ENCODE measurements at places on chromosomes 3 and 15.
A peak's percentile ranks its signal among the peaks of the same experiment; 100 is the strongest.

GRCh38 chr3:139560411-139560810, 20.9 kb upstream of the RBP1 start:
- no peak for DNase-seq

- no peak for DNase-seq
These were observed 1126.8 kb downstream of the SI start for GRCh38 chr3:163951397-163951987.

DNA sequence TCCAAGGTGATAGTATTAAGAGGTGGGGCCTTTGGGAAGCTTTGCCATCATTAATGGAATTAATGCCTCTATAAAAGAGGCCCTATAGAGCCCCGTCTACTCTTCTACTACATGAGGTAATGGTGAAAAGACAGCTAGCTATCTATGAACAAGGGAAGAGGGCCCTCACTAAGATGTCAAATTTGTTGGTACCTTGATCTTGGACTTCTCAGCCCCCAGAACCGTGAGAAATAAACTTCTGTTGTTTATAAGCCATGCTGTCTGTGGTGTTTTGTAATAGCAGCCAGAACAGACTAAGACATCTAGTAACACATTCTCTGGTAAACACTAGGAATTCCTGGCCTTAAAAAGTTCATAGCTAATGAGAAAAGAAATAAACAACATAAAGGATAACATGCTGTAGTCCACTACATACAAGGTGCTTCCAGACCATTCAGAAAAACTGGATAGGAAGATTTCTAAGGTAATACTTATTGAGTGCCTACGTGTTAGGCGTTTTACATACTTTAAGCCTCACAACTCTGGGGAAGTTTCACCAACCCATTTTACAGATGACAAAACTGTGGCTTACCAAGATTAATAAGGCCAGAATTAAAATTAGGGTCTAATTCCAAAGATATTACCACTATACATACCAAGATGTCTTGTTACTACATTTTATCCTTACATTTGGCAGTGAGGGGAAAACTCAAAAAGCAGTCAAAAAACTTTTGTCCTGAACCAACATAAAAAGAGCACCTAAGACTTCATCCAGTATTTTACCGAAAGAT, 3.2 kb downstream of the UBE3A start:
- DNase-seq = no peak

DNA sequence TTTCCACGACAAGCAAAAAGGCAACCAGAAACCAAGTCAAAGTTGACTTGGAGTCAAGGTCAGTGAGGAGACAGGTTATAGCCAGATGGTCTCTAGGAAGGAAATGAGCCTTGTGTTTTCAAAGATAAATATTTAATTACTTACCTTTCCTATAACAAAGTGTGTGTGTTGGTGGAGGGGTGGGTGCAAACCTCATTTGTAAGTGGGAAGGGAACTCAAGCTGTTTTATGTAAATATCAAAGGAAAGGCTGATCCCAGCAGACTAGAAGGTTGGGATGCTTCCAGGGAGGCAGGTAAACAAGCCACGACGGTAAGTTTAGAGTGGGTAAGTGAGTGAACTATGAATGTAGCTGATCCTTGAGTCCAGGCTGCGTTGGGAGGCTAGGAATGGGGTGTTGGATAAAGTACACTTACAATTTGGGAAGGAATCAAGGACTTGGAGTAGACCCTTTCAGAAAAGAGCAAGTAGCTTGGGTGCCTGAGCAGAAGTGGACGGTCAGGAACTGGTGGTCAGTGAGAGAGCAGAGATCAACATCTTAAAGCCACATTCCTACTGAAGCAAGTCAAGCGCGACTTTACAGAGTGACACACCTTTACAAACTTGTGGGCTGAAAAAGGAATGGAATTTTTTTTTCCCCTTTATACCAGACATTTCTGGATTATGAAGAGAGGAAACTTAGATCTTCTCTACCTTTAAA, 82.0 kb upstream of the TBL1XR1 start:
- DNase-seq = no peak

- DNase-seq = no peak
These were observed 335.2 kb upstream of the CTDSPL start for GRCh38 chr3:37526511-37526910.

DNA sequence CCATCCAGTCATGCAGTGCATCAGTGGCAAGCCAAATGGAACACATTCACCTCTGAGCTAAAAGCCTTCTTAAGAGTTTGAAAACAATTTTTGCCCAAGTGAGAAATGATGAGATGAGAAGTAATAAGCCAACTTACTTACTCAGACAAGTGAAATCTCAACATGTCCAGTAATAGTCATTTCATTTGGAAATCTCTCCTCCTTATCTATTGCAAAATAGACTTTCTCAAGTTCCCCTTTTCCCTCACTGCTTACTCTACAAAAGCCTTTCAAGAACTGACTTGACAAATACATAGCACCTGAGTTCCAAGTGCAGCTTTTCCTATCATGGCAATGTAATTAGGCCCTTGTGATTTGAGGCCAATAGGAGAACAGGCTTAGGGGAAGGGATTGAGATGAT, 282.3 kb downstream of the SLC9A9 start:
- no peak for DNase-seq

DNA sequence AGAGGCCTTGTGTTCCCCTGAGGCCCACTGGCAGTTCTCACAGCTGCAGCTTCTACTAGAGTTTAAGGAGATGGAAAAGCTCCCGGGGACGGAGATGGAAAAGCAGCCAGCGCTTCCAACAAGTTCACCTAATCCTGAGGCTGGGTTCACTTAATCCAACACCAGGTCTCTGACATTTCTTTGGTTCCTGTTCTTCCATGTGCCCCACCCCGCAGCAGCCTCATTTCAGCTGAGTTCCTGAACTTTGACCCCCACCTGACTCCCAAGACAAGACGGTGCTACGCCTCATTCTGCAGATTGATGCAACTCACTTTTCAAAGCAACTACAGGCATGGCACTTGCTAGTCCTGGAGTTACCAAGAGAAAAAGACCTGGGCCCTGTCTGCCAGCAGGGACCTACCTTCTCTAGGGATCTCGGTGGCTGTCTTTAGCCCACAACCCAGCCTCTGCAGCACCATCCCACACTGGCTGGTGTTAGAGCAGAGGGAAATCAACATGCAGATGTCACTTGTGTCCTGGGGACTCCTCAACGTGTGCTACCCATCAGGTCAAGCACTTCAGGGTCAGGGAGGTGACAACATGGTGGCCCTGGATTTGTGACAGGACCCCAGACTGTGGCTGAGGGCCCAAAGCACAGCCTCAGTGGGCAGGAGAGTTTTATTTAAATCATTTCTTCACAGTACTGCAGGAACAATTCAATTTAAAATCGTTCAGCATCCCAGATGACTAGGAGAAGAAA, 406.1 kb downstream of the VPS13C start:
- no peak for DNase-seq

DNA sequence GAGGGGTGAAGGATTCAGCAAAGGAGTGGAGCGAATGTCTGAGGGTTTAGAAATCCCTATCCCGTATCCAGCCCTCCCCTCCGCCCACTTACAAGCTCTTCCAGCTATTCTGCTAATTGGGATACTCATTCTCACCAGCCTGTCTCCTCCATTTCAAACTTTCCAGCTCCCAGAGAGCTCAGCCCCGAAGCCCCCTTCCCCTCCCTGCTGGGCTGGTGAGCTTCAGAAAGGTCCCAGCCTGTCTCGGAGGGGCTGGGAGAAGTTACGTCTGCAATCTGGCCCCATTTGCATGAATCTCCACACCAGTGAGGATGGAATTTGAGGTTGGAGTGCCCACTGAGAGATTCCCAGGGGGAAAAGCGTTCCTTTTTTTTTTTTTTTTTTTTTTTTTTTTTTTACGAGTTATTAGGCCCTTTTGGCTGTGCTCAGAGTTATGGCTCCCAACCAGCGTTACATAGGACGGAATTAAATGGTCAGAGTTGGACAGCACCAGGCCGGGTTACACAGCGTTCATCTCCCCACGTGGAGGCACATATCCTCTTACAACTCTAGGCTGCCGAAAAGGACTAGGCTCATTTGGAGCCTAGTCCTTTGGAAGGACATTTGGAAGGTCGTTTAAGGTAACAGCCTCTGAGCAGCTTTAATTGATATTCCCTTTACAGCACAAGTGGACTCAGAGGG, 34.6 kb downstream of the FGD5 start:
- DNase-seq = no peak

DNA sequence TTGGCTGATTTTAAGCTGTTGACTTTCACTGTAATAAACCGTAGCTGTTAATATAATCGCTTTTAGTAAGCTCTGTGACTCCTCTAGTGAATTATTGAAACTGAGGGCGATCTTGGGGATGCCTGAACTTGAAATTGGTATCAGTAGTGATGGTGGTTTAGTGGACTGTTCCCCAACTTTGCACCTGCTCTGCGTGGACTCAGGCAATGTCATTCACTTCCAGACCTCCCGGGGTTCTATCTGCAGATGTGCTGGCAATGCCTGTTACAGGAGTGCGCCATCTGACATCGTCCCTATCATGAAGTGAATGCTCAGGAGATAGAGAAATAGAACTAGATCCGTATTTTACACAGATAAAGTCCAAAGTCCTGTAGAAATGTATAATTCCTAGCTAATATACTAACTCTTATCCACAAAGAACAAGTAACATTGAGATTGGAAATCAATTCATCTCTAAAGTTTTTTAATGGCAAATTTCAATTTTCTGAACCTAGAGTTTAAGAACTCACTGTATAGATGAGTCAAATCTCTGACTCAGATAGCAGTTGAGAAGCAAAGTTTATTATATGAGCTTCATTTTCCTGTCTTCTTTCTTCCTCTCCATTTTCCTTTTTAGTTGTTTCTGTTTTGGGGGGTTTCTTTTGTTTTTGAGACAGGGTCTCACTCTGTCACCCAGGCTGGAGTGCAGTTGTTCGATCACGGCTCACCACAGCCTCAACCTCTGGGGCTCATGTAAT, 51.8 kb downstream of the HEG1 start:
- DNase-seq = no peak

DNA sequence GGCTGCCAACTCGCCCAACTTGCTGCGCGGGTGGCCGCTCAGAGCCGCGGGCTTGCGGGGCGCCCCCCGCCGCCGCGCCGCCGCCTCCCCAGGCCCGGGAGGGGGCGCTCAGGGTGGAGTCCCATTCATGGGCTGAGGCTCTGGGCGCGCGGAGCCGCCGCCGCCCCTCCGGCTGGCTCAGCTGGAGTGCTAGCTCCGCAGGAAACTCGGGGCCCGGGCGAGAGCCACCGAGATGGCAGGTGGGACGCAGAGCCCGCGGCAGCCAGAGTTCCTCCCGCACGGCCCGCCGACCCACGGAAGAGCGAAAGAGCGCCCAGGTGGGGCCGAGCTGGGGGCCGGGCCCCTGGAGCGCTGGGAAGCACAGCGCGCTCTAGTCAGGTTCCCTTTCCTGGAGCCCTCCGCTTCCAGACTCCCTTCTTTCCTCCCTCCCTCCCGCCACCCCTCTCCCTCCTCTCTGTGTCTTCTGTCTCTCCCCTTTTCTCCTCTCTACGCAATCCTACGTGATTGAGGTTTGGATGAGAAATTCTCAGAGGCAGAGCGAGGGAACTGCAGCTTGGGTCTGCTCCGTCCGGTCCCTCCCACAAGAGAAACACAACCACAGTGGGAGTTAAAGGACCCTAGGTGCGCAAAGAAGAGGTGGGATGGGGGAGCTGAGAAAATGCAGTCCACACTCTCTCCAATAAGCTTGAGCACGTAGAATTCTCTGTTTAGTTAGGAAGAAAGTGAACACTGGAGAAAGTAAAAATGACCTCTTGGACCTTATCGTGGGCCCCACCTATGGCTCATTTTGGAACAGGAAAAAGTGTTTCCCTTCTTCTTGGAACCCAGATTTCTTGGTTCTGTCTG, 317.3 kb downstream of the FGF12 start:
- DNase-seq = no peak

GRCh38 chr3:113454057-113454456, 12.8 kb upstream of the CFAP44 start:
- no peak for DNase-seq

DNA sequence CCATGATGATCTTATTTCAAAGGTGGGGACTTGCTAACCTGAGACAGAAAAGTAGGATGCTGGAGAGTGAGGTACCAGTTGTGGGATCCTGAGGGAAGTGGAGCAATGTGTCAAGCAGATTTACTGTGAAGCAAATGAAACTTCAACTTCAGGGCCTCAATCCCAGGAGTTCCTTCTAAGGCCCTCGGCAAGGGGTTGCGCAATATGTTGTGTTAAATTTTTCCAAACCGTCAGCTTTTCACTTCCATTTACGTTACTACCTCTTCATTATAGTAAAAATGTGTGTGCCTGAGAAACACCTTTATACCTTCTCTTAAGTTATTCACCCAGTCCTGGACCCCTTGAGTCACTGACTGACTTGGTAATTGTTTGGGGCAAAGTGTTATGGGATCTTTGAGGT, 42.5 kb upstream of the KCNH8 start:
- no peak for DNase-seq

DNA sequence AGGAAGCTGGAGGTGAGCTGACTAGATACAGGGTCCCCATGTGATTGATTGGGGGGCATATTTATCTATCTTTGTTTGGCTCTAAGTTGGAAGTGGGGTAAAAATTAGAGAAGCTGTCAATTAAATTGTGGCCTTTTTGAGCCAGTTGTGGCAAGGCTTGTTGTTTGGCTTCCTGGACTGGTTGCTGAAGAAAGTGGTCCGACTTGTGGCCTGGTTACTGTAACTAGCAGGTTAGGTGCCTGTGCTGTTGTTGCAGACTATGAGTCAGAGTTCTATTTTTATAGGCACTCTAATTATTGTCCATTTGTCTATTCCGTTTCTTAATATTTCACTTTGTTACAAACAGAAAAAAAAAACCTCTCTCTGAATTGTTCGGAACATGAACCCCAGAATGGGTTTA, 129.1 kb upstream of the CNTN6 start:
- DNase-seq = no peak

GRCh38 chr3:48614044-48614443, 4.6 kb upstream of the UQCRC1 start:
- no peak for DNase-seq

DNA sequence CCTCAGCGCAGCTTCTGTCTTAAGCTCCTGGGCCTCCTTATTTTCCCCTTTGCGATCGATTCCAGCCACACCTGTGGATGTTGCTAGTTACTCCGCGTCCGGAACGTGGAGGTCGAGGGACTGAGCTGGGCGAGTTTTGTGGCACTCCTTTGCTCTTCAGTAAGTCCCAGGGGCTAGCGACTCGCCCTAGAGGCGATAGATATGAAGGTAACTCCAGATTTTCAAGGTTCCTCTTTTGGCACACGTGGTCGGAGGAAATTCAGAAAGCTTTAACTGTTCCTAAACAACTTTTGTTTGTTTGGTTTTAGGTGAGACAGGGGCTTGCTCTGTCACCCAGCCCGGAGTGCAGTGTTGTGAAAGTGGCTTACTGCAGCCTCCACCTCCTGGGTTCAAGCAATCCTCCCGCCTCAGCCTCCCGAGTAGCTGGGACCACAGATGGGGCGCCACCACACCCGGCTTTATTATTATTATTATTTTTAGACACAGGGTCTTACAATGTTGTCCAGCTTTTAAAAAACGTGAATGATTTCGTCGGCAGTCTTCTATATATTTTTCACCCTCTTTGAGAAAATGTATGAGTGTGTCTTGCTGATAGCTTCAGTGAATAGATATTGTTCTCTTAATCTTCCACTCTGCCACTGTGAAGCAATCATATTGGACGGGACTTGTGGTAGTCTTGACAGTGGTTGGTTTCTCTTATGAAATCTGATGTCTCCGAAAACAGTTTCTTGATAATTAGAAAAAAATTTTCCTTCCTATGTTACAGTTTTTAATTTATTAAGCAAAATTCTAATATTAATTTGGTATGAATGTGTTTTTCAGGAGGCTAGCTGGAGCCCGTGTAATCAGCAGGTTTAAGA, 785 bp downstream of the MFSD1 start:
- DNase-seq = peak; percentile 15

GRCh38 chr15:53389271-53390037, 370.0 kb downstream of the WDR72 start:
- DNase-seq = no peak

GRCh38 chr15:88954431-88955277, 41.5 kb upstream of the MFGE8 start:
- no peak for DNase-seq
